RCC 7860 (cell line): ENCODE measurements at places on chromosomes 5 and 9.
A peak's percentile ranks its signal among the peaks of the same experiment; 100 is the strongest.

DNA sequence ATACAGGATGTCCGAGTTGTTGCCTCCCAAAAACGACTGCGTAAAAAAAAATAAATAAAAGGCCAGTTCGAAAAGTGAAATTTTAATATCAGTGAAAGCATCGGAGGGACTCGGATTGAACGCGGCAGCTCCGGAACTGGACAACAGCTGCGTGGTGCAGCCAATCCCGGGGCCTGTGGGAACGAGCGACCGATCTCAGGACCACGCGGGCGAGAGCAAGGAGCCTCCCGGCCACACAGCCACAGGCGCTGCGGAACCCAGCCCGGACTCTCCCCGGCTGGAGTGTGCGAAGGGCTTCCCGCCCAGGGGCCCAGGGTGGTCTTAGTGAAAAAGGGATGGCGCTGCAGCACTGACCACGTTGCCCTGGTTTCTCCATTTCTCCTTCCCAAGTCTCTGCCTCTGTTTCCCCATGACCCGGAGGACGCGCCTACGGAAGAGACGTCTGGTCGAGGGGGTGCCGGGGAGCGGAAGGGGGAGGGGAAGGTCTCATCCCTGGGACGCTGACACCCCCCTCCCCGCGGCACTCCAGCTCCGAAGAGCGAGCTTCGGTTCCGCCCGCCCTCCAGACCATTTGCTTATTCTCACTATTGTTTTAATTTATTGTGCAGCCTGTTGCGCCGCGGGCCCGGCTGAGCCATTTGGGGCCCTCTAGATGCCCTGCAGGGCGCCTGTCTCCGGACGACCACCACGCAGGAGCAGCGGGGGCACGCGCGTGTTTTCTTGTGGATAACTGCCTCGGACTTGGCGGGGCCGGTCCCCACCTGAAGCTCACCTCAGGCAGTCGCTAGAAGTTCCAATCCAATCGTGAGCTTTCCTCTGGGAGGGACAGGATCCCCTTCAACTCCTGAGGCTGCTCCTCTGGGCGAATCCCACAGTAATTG lies 303.0 kb downstream of the PARP8 start:
- no peak for DNase-seq

GRCh38 chr5:67639976-67640375 lies 443.4 kb upstream of the CD180 start:
- DNase-seq = no peak

DNA sequence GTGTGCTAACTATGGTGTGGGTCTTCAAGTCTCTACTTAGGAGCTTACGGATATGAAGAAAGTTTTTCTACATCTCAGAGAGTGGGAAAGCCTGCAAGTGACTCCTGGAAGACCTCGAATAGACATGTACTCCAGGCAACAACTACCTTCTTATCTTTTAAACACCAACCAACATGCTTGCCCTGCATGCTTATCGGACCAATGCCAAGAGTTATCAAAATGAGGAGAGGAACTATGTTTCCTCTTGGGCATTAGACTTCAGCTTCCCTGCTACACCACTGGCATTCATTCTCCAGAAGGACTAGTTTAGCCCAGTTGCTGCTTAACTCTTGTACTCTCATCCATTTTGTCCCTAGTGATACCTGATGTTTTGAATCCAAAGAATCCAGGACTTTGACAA lies 74.7 kb upstream of the MAN2A1 start:
- DNase-seq = no peak

DNA sequence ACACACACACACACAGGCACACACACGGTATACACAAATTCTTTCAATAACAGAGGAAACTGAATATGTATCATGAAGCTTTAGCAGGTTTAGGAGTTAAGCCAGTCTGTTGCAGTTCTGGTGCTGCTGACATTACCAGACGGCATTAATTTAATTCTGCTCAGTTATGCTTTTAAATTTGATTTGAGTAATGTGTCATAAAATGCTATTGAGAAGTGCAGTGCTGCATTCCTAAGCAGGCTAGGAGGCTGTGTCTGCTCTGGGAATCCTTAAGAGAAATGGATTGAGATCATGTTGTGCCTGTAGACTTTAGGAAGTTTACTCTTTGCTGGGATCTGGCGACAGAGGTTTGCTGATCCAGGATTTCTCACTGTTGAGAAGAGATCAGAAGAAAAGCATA lies 733.8 kb downstream of the BRINP1 start:
- DNase-seq = no peak

- DNase-seq = no peak
These were observed 155.5 kb downstream of the GNAQ start for GRCh38 chr9:77876091-77876490.

- DNase-seq = peak; percentile 65
These were observed 54.0 kb downstream of the AOPEP start for GRCh38 chr9:94780516-94780950.

- no peak for DNase-seq
These were observed 252.2 kb downstream of the SYK start for GRCh38 chr9:91053824-91054223.

- DNase-seq = no peak
These were observed 505.7 kb downstream of the ZNF608 start for GRCh38 chr5:124240732-124241131.

DNA sequence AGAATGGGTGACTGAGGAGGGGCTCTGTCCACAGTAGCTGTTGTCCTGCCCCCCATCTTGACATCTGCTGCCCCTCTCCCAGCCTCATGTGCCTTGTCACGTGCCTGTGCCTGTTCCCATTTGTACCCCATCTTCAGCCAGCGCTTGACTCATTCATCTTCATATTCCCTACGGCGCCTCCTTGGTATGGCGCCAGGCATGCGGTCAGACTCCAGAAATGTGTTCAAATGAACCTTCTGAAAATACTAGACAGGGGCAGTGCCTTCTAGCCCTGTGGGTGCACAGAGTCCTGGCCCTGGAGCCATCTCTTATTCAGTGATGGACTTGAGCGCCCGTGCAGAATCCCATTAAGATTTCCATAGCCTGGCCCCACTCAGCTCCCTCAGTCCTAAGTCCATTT lies 46.2 kb downstream of the CFAP77 start:
- DNase-seq = no peak

DNA sequence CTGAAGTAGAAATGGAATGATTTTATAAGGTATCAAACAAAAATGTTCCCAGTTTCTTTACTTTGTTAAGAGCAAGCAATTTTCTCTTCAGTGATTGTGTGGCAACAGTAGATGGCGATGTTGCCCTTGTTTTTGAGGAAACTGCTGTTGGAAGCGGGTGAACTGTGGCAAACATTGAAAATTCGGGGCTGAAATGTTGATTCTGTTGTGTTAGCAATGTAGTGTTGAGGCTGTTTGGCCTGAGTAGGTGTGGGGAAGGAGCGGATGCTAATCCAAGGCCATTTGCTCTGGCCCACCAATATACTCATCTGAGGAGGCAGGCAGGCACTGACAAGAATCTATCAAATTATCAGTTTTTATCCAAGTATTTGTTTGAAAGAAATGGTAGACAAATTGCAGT lies 129.8 kb downstream of the SLC12A2 start:
- DNase-seq = peak; percentile 24

GRCh38 chr9:12461763-12462460 lies 231.3 kb upstream of the TYRP1 start:
- no peak for DNase-seq

DNA sequence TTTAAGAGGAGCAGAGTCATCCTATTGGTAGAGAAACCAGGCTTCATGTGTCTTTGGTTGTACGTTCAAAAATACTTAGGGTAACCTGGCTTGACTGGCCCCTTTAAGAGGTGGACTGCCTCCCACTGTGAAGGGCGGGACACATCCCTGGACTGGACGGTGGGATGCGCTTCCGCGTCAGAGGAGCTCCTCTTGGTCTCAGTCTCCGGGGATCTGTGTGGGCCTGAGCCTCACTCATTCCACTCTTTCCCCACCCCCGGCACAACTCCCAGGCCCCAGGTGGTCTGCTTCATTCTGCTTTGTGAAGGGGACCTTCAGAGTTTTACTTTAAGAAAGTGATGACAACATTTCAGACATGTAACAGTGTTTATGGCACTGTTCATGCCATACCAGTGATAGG lies 601.1 kb downstream of the IRX1 start:
- no peak for DNase-seq

- DNase-seq = no peak
These were observed 379.0 kb upstream of the GRAMD2B start for GRCh38 chr5:126044111-126044668.

DNA sequence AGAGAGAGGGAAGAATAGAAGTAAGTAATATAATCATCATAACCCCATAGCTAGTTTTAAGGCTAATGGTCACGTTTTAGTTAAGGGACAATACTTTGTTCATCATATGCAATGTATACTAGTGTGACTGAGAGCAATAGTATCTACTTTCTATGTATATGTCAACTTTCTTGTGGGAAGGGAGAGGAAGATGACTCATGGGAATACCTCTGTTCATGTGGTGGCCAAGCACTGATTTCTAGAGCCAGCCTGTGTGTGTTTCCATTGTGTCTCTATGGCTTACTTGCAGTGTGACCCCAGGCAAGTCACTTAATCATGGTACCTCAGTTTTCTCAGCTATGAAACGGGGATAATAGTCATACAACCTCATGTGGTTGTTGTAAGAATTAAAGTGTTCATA lies 639.6 kb downstream of the CETN3 start:
- DNase-seq = peak; percentile 4

DNA sequence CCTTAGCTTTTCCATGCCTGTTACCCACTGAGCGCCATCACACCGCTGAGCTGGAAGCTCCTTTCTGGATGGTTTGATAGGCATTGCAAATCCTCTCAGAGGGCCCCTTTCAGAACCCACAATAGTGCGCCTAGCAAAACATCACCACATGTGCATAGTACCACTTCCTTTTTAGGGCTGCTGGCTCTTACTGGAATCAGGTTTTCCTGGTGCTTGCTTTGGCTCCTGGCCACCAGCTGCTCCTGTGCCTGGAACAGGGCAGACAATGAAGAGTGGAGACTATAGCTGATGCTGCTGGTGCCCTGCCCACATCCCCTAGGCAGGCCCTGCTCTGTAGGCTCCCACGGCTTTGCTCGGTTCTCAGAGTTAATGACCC lies 163.6 kb upstream of the SEMA6A start:
- no peak for DNase-seq

GRCh38 chr9:18791074-18791473 lies 241.9 kb downstream of the SAXO1 start:
- DNase-seq = no peak

DNA sequence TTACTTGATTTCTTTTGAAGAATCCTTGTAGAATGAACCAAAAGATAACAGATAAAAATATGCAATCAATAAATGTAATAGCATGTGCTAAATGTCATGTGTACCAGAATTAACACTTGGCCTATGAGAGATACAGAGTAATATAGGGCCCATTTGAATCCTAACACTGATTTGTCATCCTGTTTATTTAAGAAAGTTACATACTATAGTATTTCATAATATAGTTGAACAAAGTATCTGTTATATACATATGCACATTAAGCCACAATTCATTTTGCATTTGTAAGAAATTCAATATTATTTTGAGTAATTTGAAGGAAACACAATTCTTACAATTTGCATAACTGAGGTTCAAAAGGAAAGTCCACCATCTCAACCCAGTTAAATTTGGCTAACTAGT lies 389.5 kb downstream of the PDE4D start:
- no peak for DNase-seq

- peak; percentile 32 for DNase-seq
These were observed 17.7 kb downstream of the NINJ1 start for GRCh38 chr9:93116072-93116961.
